ENCODE measurements at places on chromosomes 5 and 9.

- no peak for DNase-seq
These were observed 92.0 kb downstream of the SNCAIP start for GRCh38 chr5:122404018-122404417.

DNA sequence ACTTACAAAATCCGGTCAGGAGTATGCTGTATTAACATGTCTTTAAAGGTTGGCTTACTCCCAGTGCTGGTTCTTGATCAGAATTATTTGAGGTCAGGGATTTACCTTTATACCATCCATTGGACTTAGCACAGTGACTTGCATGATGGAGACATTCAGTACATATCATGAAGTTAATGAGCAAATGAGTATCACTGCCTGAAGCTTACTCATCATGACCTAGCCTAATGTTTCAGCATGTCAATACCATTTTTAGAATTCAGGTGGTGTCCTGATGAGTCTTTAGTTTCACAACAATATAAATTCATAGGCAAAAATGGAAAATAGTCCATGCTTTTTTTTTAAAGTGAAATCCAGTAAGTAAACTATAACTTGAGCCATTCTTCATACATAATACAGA is 226.0 kb upstream of the C9orf72 start:
- DNase-seq, result no peak

DNA sequence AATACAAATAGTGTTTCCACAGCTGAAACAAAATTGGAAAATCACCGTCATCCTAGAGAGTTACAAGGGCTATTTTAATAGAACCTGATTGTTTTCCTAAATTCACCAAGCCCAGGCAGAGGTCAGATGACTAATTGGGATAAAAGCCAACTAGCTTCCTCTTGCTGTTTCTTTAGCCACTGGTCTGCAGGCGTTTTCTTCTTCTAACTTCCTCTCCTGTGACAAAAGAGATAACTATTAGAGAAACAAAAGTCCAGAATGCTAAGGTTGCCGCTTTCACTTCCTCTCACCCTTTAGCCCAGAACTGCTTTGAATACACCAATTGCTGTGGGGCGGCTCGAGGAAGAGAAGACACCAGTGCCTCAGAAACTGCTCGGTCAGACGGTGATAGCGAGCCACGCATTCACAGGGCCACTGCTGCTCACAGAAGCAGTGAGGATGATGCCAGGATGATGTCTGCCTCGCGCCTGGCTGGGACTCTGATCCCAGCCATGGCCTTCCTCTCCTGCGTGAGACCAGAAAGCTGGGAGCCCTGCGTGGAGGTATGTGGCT is at the start of gene TLR4:
TLR4 (plus strand) TSS at position 380 of the 552 bp plus-strand sequence; CDS start at position 450, 70 bp downstream.
- no peak for DNase-seq

GRCh38 chr5:33969572-33970452 is 14.7 kb downstream of the SLC45A2 start:
- DNase-seq, result peak; percentile 44

DNA sequence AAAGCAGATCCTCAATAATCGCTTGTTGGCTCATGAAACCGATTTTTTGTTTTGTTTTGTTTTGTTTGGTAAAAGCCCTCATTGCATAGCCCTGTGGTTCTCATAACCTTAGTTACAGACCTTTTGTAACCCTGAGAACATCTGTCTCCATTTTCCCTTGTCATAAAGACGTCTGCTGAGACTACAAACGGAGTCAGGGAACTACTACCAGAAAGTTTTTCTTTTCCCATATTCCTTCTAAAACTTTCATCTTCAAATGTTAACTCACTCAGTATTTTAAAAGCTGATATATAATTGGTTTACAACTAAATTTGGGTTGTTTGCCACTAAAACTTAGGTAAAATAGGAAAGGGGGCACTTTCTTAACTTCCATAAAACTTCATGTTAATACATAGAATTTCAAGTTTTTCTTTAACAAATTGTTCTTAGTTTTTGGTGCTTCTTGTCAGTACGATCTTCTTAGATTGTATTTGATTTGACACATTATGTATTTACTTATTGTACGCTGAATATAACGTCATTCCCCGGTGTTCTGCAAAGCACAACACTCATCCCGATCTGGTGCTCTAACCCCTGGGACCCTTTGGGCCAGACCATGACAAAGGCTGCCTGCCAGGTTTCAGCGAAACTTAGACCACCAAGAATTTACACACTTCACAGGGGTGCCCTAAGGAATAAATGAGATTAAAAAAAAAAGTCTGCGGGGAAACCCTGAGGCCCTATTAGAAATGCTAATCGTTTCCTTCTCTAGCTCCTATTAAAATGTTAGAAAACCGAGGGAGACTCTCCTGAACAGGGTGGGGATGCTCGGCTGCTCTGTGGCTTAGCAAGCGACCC is 1.1 kb upstream of the ANP32B start:
- no peak for DNase-seq

- DNase-seq, result peak; percentile 28
These were observed 136.7 kb downstream of the CAVIN4 start for GRCh38 chr9:100714372-100715099.

- DNase-seq, result no peak
These were observed 93.4 kb downstream of the TENT4A start for GRCh38 chr5:6806668-6807067.

DNA sequence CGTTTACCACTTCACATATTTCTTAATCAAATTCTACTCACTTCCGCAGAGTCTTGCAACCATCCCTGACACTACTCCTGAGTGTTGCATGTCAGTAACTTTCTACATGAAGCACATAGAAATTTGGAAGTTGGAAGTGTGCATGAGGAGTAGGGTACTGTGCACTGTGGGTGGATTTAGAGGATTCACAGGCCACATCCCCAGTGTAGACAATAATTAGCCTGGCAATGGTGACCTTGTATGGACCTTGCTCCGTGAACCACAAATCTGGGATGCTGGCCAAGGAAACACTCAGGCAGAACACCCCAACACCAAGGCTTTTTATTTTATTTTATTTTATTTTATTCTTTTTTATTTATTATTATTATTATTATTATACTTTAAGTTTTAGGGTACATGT is 25.5 kb downstream of the CTSL start:
- no peak for DNase-seq

DNA sequence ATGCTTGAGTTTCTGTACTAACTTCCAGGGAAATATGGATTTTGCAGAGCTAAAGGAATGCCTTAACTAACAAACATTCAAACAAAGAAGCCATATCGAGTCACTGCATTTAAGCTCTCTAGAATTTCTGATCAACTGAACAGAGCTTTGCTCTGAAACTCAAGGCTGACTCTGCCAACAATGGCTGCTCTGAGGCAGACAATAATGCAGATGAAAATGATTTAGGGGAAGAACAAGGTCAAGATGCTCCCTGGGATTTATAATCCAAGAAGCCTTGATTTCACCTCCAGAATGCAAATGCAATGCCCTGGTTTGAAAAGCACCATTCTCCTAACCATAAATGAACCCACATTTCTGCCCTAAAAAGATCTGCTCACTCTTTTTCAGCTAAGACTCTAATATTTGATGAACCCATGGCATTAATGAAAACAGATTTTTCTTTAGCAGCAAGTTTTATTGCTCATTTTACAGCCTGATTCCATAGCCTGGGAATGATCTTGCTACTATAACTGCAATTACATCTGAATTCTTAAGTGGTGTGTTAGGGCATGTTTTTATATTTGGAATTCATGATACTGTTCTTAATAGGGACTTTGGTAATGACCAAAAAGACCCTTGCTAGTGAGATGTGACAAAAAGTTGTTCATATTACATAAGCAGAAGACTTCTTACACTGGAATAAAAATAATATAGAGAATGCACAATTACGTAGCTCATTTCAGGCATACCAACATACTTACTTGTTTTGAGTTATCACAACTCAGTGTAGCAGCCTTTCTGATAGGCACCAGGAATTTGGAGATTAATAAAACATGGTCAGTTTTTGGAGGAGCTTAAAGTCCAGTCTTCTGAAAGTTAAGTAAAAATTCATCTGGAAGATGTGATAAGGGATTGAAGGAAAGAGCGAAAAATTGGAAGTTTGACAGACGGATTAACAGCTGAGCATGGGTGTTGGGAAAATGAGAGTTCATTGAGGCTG is 169.4 kb downstream of the TRPM3 start:
- DNase-seq, result no peak

DNA sequence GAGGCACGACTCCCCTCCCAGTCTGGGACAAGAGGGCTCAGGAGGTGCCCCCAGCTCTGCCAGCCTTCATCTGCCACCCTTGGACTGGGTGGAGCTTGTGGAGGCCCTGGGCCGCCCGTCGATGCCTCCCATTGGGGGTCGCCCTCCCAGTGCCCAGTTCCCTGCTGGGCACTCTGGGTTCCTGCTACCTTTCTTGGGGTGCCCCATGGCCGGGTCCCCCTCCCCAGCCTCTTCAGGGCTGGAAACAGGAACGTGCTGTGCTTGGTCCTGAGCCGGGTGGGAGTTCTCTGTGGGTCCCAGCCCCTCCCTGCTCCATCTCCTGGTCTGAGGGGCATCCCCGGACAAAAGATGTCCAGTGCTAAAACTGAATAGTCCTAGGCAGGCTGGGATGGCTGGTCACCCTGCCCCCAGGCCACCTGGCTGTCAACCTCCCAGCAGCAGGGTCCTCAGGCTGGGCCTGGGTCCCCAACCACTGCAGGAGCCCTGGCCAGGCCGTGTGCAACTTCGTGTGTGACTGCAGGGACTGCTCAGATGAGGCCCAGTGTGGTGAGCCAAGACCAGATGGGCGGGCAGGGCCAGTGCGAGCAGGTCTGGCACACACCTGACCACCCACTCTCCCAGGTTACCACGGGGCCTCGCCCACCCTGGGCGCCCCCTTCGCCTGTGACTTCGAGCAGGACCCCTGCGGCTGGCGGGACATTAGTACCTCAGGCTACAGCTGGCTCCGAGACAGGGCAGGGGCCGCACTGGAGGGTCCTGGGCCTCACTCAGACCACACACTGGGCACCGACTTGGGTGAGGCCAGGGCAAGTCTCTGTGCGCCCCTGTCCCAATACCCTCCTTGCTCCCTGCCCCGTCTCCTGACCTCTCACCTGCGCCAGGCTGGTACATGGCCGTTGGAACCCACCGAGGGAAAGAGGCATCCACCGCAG is 784 bp downstream of the MAMDC4 start:
- no peak for DNase-seq

GRCh38 chr5:174618589-174618988 is 105.8 kb upstream of the MSX2 start:
- no peak for DNase-seq

GRCh38 chr9:37902796-37903646 is 906 bp downstream of the SLC25A51 start:
- DNase-seq, result no peak

GRCh38 chr5:8981016-8981415 is 564.9 kb downstream of the SEMA5A start:
- DNase-seq, result no peak

GRCh38 chr5:158058208-158059120 is 199.5 kb upstream of the CLINT1 start:
- no peak for DNase-seq

DNA sequence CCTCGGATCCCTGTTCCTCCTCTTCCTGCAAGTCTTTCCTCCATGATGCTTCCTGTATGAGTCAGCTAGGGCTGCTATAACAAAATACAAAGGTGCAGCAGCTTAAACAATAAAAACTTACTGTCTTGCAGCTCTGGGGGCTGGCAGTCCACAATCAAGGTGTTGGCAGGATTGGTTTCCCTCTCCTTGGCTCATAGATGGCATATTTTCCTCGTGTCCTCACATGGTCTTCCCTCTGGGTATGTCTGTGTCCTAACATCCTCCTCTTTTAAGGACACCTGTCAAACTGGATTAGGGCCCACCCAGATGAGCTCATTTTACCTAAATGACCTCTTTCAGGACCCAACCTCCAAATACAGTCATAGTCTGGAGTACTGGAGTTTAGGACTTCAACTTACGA is 117.5 kb downstream of the MED10 start:
- DNase-seq, result no peak

DNA sequence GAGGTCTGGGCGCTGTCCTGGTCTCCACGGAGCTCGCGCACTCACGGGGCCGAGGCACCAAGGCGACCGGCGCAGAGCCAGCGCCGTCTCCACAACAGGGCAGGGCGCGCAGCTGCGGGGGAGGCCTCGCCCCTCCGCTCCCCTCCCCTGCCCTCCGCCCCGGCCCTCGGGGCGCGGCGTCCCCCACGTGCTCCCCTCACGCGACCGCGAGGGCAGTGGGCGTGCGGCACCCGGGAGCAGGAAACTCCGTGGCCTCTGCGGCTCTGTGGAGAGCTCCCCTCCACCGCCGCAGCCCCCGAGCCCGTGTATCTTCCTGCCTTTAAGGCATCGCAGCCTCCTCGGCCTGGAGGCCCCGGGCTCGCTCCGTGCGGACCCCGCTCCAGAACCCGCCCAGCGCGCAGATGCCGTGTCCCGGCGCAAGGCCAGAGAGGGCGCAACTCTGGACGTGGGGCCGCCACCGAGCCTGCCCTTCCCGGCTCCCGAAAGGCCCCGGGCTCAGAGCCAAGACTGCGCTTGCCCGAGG is 708 bp upstream of the TUBB4B start:
- peak; percentile 67 for DNase-seq

- DNase-seq, result no peak
These were observed 223.5 kb downstream of the GRIA1 start for GRCh38 chr5:153713943-153714342.

- DNase-seq, result no peak
These were observed 240.2 kb downstream of the CD180 start for GRCh38 chr5:66956439-66956838.

DNA sequence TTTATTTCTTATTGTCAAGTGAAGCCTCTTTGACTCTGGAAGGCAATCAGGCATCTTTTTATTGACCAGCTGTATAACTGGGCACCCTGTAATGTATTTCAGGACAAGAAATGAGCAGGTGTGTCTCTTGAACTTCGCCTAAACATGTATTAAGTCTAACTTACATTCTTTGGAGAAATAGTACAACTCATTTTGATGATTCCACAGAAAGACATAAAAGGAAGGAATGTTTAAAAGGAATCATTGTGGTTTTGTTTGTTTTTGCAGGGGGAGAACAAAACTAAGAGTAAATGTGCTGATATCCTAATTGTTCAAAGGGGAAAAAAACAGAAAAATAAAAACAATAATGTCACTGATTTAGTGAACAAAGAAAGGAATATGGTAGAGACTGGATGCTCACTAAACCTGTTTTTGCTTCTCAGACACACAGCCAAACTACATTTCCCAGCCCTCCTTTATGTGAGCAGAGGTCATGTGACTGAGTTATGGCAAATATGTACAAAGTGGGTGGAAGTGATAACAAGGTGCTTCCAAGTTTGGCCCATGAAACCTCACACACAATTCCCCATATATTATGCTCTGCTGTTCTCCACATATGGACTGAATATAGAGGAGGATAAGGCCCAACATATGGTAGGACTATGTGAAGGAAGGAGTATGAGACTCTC is 150.6 kb upstream of the ACOT12 start:
- DNase-seq, result no peak

- no peak for DNase-seq
These were observed 49.0 kb upstream of the KDM4C start for GRCh38 chr9:6708732-6709131.

DNA sequence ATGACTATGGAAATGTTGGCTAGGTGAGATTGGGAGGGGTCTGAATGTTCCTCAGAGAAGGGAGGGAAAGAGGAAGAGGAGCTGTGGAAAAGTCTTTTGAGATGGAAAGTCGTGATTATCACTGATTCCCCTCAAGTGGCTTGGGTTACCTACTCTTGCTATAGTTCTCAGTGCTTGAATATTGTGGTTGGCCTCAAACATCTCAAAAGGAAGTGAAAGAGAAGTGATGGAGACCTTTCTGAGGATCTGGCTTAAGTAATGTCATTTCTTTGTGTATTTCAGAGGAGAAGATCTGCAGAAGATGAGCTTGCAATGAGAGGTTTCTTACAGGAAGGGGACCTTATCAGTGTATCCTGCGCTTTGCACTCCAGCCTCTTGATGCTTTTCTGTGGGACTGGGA is 5.5 kb downstream of the EXOSC2 start:
- no peak for DNase-seq

Data from GM12891 (cell line).